Heart right ventricle (tissue), 16 donors: ENCODE measurements at places on chromosomes 7 and 10.

GRCh38 chr7:80288175-80289122 is 153.8 kb downstream of the GNAI1 start:
- DNase-seq = no peak

DNA sequence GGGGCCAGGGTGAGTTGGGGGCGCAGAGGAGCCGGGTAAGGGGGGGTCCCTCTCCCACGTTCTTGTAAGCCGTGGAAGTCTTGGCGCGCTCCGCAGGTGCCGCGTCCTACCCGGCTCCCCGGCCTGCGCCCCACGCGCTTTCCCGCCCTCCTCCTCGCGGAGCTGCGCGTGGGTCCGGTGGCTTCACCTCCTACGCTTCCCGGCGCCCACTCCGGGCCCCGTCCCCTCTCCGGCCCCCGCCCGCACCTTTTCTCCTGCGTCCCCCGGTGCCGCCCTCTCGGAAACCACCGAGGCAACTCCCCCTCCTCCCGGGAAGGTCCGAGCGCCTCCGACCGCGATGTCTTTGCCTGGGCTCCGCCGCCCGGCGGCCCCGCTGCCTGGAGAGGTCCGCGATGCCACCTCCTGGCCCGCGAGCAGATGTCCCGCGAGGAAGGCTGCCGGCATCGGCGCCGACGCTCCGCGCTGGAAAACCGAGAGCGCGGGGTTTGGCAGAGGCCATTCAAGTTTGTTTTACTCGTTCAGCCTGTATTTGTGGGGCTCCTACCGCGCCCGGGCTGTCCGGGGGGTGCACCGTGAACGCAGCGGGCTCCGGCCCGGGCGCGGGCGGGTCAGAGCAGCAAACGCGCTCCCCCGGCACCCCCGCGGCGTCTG is 2.4 kb upstream of the NKX6-2 start:
- DNase-seq = no peak

- peak; percentile 80 for DNase-seq
Measured at GRCh38 chr7:150450491-150451001, at the start of gene GIMAP8. TSS of gene GIMAP8 (plus strand) at chr7:150450630. CDS start at chr7:150466699, 16,069 bp downstream.

GRCh38 chr7:133975130-133975529 is 152.0 kb upstream of the LRGUK start:
- DNase-seq = no peak
